HS-5 (cell line): ENCODE measurements at places on chromosomes 13 and 19.

DNA sequence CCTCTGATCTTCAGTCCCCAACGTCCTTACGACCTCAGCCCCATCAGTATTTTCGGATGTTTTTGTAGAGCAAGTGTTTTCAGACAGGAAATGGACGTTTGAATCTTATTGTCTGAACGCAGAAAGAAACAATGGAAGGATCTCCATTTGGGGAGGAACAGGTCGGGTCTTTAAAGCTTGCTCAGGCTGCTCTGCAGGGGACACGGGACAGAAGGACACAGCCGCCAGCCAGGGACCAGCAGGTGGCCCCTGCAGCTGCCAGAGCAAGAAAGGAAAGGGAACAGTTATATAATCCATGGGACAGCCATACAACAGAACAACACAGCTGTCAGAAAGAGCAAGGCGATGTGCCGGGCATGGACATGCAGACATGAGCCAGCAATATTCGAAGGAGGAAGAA is 18.5 kb upstream of the IGLON5 start:
- no peak for DNase-seq

GRCh38 chr19:49880162-49880869 is 2.8 kb downstream of the TBC1D17 start:
- DNase-seq = no peak

DNA sequence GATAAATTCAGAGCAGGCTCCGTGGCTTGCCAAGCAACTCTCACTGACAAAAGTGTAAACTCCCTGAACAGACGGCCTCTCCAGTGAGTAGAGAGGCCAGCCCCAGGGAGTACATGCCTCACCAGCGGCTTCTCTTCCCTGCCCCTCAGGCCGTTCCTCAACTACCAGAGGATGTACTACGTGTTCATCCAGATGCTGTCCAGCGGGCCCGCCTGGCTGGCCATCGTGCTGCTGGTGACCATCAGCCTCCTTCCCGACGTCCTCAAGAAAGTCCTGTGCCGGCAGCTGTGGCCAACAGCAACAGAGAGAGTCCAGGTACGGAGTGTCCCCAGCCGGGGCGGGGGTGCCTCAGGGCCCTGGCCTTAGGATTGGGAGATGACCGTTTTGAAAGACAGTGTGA is 93.4 kb upstream of the MCF2L start:
- DNase-seq = no peak

GRCh38 chr13:21006141-21007005 is 55.0 kb downstream of the LATS2 start:
- DNase-seq = no peak

GRCh38 chr19:19610376-19611202 is 7.9 kb downstream of the PBX4 start:
- no peak for DNase-seq

DNA sequence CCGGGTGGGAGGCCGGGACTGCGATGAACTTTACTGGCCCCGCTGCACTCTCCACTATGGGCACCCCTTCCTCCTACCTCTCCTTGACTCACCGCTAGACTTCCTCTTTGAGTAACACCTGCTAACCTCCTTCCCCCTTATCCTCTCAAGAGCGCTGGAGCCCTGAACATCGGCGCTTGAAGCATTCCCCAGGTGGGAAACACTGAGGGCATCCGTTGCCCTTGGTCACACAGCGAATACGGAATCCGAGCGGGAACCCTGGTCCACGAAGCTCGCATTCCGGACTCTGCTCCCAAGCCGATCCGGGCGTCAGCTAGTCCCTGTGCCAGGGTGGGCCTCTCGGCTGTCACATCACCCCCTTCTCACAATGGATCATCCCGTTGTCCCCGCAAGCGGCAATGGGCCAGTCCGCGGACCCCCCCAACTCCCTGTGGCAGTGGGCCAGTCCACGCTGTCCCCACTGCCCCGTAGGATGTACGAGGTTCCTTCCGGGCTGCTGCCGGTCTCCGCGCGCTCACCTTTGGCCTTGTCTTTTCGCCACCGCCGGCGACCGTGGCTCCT is 4.2 kb downstream of the LIPE start:
- DNase-seq = no peak

GRCh38 chr13:98839856-98840769 is 87.6 kb upstream of the SLC15A1 start:
- no peak for DNase-seq

GRCh38 chr19:1650650-1651567 is 1.5 kb downstream of the TCF3 start:
- DNase-seq = no peak

DNA sequence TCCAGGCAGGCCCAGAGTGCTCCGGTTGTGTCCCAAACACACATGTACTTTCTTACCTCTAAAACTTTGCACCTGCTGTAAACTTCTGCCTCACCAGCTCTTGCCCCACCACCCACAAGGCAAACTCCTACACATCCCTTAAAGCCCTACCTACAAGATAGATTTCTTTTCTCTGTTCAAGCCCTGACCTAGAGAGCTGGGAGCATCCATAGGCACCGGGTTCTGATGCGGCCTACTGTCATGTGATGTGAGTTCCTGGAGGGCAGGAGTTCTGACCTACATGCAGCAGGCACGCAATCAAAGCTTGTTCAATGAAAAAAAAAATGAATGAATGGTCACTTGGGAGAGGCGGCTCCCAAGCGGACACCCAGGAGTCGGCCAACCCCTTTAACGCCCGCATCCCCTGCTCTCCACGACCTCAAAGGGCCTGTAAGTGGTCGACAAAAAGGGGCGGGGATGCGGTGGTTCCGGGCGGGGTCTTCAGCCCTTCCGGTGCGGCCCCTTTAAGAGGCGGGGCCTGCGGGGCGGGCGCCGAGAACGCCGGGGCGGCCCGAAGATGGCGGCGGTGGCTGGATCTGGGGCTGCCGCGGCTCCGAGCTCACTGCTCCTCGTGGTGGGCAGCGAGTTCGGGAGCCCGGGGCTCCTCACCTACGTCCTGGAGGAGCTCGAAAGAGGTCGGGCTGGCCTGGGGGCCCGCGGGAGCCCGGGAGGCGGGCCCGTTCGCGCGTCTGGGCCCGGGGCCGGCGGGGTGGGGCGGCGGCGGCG is at the start of gene MAP1S:
MAP1S (plus strand) TSS at position 534 of the 765 bp plus-strand sequence; CDS start at position 557, 23 bp downstream.
- DNase-seq = no peak

GRCh38 chr13:32311188-32311897 is 3.8 kb downstream of the ZAR1L start:
- no peak for DNase-seq

DNA sequence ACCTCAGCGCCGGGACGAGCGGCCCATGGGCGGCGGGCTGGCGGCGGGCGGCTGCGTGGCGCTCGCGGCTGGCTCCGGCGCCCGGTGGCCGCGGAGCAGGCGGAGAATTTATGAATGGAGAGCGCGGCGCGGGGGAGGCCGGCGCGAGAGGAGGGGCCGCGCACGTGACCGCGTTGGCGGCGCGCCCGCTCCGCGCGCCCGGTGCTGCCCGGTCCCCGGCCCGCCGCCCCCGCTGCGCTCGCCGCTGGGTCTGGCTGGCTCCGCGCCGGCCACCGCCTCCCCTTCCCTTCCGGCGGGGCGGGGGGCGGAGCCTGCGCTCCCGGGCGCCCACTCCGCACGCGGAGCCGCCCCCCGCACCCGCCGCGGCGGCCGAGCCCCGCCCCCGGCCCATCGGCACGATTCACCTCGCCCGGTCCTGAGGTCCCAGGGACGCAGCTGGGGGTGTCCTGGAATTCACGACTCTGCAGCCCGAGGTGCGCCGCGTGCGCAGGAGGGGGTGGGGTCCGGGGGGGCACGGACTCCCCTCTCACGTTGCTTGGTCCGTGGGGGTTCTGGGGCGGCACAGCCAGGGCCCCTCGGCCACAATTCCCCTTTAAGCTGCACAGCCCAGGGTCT is at the start of gene CBARP:
CBARP (minus strand) TSS at position 252 of the 615 bp plus-strand sequence. CDS start 1,905 bp downstream, outside the sequence.
- no peak for DNase-seq

- DNase-seq = no peak
These were observed 13.3 kb downstream of the PLIN4 start for GRCh38 chr19:4504891-4505569.

DNA sequence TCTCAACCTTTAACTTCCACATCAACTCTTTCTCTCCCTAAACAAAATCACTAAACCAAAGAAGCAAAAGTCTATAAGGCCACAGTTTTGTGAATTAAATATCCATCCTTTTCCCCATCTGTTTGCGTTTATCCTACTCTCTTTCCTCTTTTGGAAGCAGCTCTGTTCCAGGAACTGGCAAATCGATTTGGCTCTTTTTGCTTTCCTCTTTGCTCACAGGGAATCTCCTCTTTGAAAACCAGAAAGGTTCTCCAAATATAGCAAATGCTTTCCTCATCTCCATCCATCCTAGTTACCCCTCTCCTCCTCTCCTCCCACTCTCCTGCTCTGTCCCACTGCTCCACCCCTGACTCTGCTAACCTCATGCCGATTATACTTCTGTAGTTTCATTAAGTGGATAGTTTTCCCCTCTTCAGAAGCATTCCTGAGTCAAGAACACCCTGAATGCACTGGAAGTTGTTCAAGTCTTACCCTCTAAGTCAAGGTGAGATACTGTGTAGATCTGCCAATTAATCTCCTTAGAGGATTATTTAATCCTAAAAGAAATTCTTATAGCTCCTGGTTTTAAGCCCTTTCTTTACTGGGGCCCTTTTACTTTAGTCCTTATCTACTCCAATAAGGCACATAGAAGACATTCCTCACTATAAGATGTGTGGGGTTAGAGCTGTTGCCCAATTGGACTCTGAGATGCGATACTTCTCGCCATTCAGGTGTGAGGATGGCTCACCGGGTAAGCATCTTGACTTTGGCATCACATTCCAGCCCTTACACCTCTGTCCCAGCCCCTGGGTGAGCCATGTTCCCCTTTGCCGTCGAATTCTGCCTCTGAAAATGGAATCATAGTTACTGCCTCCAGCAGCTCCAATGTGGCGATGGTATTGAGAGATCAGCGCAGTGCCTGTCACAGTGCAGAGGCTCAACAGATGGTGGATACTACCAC is 67.6 kb downstream of the COL4A2 start:
- DNase-seq = no peak

DNA sequence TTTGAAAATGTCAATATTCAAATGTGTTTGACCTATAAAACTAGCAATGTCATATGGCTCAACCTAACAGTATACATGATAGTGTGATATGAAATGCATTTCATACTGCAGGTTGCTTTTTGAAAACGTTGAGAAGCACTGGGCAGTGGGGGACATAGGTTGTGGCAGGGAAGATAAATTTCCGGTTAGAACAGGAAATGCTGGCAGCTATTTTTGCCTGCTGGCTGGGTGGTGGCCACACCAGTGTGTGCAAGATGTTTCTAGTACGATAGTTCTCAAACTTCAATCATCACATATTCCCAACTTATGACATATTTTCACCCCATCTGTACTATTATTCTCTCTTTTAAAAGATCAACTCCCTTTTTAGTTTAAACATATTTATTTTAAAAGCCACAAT is 17.2 kb downstream of the FXYD5 start:
- DNase-seq = no peak

DNA sequence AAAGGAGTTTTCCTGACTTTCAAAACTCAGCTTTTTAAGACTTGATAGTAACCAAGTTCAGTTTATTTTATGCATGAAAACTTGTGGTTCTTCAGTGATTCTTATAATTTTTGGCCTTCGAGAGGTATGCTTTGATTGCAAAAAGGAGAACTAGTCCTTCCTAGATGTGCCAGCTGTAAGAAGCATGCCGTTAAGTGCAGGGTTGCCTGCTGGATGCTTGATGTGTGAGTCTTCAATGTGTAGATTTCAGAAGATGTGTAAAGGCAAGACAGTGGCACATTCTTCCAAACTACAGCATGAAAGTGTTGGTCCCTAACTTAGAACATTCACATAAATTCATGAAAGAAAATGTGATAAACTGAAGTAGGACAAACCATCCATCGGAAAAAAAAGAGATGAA is 532.5 kb downstream of the DCT start:
- DNase-seq = no peak

- no peak for DNase-seq
These were observed 4.8 kb downstream of the RPS16 start for GRCh38 chr19:39430675-39431593.

DNA sequence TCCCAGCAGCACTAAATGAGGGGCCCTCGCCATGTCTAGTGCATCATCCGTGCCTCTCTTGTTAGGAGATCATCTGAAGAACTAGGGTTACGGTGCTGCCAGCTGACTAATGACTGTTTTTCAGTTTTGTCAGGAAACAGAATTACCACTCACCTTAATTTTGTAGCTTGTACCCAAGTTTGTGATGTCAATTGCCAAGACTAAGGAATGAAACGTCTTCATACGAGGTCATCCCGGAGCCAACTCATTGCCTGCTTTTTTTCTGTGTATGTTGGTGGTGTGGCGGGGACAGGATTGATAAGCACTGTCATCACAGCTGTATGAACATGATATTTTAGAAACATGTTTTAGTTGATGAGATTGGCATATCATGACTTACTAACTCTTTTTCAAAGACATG is 100.6 kb downstream of the TNFRSF19 start:
- no peak for DNase-seq

GRCh38 chr19:33175156-33175782 is 18.9 kb upstream of the LRP3 start:
- no peak for DNase-seq

GRCh38 chr19:12783849-12784393 is 7.4 kb upstream of the JUNB start:
- no peak for DNase-seq
